Memory B cell (primary cell): ENCODE measurements at places on chromosomes 16 and 17.

DNA sequence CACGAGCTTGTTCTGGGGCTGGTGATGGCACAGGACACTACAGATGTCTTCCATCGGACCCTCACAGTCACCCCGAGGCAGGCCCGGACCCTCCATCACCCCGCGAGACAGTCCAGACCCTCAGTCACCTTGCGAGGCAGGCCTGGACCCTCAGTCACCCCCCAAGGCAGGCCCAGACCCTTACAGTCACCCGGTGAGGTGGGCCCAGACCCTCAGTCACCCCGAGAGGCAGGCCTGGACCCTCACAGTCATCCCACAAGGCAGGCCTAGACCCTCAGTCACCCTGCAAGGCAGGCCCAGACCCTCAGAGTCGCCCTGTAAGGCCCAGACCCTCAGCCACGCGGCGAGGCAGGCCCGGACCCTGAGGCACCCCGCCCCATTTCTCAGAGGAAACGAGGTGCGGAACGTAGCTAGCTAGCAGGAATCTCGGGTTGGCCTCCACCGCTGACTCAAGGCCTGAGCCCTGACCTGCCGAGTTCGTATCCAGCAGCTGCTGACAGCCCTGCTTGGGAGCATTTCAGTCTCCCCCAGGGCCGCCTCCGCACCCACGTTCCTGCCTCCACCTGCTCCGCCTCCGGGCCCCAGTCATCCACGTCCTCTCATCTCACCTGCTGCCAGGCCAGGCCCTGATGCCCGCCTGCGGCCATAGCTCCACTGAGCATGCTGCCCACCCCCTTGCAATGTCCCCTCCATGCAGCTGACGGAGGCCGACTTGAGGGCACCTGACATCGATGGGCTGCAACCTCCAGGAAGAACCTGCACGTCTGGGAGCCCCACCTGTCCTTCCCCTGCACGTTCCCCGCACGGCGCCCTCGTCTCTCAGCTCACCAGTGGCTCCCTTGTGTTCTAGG is 28.7 kb downstream of the RPH3AL start:
- no peak for DNase-seq

- no peak for DNase-seq
Observed at GRCh38 chr17:56177361-56177760, 24.1 kb downstream of the ANKFN1 start.

DNA sequence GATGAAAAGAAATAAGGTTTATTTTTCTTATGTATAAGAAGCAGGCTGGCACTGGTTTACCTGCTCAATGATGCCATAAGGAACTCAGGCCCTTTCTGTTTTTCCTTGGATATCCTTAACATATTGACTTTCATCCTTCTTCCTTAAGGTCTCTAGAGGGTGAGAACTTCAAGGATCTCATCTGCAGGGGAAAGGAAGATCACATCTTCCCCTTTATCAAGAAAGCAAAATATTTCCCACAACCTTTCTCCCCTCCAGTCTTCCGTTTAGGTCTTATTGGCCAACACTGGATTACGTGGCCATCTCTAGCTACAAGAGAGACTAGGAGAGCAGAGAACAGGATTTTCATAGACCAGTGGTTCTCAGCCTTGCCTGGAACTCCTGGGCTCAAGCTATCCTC is 4.2 kb upstream of the TBX4 start:
- DNase-seq: no peak

- DNase-seq: no peak
Observed at GRCh38 chr17:77474292-77474988, 333.7 kb downstream of the SEC14L1 start.

- no peak for DNase-seq
Observed at GRCh38 chr17:76511668-76512365, 10.6 kb upstream of the RHBDF2 start.

DNA sequence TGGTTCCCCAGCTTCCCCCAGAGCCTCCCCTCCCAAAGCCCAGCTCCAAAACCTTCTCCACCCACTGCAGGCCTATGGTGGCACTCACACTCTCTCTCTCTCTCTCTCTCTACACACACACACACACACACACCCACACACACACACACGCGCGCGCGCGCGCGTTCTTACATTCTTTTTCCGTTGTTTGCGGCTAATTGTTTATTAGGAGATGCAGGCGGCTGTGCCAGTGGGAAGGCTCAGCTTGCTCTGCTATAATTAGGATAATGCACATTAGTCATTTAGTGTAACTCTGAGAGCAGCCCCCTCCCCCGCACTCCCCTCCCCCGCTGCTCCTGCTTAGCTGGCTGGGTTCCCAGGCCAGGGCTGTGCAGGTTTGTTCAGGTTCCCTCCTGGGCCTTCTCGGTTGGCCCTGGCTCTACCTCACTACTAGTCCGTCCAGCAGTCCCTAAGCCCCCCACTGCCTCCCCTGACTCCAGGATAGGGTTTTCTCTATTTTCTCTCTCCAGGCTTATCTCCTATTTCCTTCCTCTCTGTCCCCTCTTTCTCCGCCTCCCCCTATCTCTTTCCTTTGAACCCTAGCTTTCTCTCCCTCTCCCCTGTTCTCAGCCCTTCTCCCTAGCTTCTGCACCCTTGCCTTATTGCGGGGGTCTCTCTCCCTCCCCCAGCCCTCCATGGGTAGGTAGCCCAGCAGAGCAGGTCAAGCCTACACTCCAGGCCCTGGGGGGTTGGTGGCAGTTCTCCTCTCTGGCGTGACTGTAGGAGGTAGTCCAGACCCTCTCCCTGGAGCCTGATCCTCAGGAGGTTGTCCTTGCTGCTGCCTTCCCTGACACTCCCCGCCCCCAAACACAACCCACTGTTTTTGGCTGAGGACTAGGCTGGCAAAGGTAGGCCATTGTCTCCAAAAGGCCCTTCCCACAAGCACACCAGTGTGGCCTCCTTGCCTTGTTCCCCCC is 34.0 kb downstream of the TMEM132E start:
- no peak for DNase-seq

GRCh38 chr16:53091466-53092211 is 36.8 kb downstream of the CHD9 start:
- peak; percentile 16 for DNase-seq

- DNase-seq: no peak
Observed at GRCh38 chr16:19809693-19810092, 75.0 kb downstream of the GPRC5B start.
